Left lung (tissue), 14 donors: ENCODE measurements at places on chromosomes 3 and 15. TPM values are rescaled to one million over a fixed set of nuclear protein-coding genes. Genes with fewer than 3 reads are reported as not detected.

- H3K27ac ChIP-seq = no peak overlapping the region
- no peak for DNase-seq
- no peaks in the 10 kb centered on the region for H3K4me1 ChIP-seq
- H3K36me3 ChIP-seq = no peaks in the 10 kb centered on the region
- no peaks in the 10 kb centered on the region for H3K27me3 ChIP-seq
- H3K4me3 ChIP-seq = no peak overlapping the region
Observed at GRCh38 chr3:116864590-116864927, 155.0 kb downstream of the TUSC7 start.

GRCh38 chr3:183584246-183584913, 28.9 kb upstream of the KLHL6 start:
- no peak overlapping the region for H3K4me3 ChIP-seq
- H3K4me1 ChIP-seq = peaks cover 5% of the 10 kb centered on the region
- H3K36me3 ChIP-seq = no peaks in the 10 kb centered on the region

GRCh38 chr3:58989163-58989562, 60.7 kb downstream of the CFAP20DC start:
- no peak overlapping the region for H3K27ac ChIP-seq
- H3K4me1 ChIP-seq = no peaks in the 10 kb centered on the region
- no peak for DNase-seq
- no peaks in the 10 kb centered on the region for H3K27me3 ChIP-seq
- H3K4me3 ChIP-seq = no peak overlapping the region

DNA sequence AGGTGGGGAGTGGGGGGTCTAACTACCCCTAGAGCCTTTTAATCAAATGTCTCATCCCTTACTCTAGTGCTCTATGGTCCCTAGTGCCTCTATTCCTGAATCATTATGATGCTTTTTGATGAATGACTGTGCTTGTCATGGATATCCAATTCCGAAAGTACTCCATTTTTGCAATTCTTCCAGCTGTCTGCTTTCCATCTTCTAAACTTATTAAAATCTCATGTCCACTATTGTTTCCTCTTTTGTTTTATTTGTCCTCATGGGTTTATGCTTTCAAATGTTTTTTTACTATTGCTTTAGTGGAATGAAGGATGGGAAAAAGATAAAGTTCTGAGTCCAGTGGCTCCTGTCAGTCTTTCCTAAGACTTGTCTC, 77.2 kb upstream of the KCNMB2 start:
- DNase-seq = no peak
- no peak overlapping the region for H3K4me3 ChIP-seq
- H3K36me3 ChIP-seq = no peaks in the 10 kb centered on the region
- no peak overlapping the region for H3K27ac ChIP-seq
- H3K4me1 ChIP-seq = no peaks in the 10 kb centered on the region
- no peaks in the 10 kb centered on the region for H3K27me3 ChIP-seq

DNA sequence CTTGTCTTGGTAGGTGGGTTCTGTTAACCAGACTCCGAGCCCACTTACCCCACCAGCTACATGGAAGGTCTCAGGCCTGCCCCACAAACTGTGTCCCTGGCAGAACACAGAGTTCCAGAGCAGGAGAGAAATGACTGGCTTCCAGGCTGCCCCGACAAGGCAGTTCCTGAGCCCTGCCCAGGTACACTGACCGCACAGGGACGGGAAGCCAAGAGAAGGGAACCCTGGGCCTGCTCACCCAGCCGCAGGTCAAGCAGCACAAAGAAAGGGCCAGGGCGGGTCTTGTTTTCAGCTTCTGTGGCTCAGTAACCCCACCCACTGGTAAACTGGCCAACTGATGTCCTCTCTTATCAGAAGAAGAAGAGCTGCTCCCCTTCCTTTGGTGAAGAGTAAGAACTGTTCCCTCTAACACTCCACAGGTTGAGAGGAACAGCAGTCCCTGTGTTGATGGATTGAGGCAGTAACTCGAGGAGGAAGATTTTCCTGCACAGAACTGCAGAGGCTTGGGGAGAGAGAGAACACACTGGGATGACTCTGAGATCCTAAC, 68.4 kb downstream of the CRTC3 start:
- no peak overlapping the region for H3K4me3 ChIP-seq
- H3K36me3 ChIP-seq = peaks cover 7% of the 10 kb centered on the region
- H3K27me3 ChIP-seq = no peaks in the 10 kb centered on the region
- no peak for DNase-seq
- peaks cover 31% of the 10 kb centered on the region for H3K4me1 ChIP-seq

DNA sequence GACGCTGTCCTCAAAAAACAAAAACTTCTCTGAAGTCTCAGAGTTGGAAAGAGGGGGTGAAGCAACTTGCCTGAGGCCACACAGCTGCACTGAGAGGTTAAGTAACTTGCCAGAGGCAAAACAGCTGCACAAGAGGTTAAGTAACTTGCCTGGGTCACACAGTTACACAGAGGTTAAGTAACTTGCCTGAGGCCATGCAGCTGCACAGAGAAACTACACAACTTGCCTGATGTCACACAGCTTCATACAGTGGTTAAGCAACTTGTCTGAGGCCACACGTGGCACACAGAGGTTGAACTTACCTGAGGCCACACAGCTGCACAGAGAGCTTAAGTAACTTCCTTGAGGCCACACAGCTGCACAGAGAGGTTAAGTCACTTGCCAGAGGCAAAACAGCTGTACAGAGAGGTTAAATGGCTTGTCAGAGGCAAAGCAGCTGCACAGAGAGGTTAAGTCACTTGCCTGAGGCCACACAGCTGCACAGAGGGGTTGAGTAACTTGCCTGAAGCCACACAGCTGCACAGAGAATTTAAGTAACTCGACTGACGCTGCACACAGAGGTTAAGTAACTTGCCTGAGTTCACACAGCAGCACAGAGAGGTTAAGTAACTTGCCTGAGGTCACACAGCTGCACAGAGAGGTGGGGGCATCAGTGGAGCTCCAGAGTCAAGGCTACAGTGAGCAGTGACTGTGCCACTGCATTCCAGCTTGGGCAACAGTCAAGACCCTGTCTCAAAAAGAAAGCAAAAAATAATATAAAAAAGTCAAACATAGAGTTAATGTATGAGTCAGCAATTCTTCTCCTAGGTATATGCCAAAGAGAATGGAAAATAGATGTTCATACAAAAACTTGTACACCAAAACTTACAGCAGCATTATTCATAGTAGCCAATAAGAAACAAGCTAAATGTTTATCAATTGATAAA, 12.0 kb upstream of the ACAD9 start:
- no peaks in the 10 kb centered on the region for H3K27me3 ChIP-seq
- H3K4me1 ChIP-seq = peaks cover 13% of the 10 kb centered on the region
- no peak for DNase-seq
- no peak overlapping the region for H3K4me3 ChIP-seq
- no peak overlapping the region for H3K27ac ChIP-seq
- H3K36me3 ChIP-seq = no peaks in the 10 kb centered on the region

Gene ZBBX
- total RNA-seq = 6.7 TPM

Gene CSPG4
- 22.5 TPM for total RNA-seq
